Endothelial cell (in vitro differentiated cells): ENCODE measurements at places on chromosomes 7 and 10. TPM values are rescaled to one million over a fixed set of nuclear protein-coding genes. Genes with fewer than 3 reads are reported as not detected.

LIPJ gene
- not detected for total RNA-seq

NSMCE4A gene
- 78.3 TPM for total RNA-seq

- no peak for DNase-seq
Observed at GRCh38 chr7:135239263-135239662, 5.6 kb downstream of the STRA8 start.

- peak; percentile 66 for DNase-seq
Observed at GRCh38 chr10:99234041-99234790, 1.4 kb downstream of the HPSE2 start.

DNA sequence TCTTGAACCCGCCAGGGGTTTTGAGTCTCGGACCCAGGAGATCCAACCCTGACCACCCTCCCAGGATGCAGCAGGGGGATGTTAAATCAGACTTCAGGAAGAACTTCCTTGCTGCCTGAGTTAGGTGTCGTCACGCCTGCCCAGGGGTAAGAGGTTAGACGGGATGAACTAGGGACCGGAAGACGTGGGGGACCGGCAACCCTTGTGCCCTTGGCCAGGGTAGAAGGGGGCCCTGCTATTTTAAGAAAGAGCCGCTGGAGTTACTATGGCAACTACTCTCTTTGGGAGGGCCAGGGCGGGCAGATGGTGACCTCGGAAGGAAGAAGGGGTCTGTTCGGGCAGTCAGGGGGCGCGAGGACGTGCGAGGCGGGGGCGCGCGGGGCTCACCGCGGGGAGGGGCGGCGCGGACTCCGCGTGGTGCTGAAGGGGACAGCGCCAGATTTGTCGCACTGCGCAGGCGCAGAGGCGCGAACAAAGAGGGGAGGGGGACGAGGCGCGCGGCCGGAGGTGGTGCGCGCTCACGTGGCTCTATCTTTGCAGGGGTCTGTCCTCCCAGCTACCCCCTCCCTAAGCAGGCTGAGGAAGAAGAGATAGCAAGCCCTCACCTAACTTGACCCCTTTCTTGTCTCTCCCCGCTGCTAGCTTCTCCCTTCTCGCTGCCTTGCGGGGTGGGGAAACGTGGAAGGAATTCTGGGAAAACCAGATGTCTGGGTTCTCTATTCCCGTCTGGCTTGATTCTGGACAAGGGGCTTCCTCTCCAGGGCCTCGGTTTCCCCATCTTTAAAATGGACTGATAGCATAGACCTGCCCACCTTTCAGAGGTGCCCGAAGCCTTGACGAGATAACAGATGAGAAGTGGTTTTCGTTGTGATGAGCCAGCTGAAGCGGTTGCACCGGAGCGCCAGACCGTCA, 940 bp upstream of the PSD start:
- DNase-seq, result peak; percentile 77

DNA sequence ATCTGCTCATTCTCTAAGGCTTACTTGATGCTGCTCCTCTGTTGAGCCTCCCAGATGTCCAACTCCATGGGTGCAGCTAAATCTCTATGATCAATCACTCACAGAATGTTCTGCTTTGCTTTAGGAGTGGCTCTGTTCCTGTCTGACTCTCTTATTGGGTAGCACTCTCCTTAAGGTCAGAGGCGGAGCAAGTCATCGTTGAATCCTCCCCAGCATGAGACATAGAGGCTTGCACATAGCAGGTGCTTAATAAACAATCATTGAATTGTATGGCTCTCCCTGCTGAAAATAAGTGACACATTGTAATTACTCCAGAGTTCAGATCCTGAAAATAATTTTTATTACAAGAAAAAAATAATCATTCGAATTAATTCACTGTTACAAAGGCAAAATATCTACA, 69.7 kb downstream of the NPS start:
- no peak for DNase-seq

DNA sequence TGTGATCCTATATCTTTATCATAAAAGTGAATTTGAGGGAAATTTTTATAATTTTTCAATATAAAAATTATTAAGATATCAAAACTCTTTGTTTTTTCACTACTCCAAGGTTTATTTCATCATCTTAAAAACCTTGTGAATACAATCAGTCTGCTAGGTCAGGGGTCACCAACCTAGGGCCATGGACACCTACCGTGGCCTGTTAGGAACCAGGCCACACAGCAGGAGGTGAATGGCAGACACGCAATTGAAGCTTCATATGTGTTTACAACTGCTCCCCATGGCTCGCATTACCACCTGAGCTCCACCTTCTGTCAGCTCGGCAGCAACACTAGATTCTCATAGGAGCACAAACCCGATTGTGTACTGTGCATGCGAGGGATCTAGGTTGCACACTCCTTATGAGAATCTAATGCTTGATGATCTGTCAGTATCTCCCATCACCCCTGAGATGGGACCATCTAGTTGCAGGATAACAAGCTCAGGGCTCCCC, 271.2 kb upstream of the C7orf33 start:
- no peak for DNase-seq

DNA sequence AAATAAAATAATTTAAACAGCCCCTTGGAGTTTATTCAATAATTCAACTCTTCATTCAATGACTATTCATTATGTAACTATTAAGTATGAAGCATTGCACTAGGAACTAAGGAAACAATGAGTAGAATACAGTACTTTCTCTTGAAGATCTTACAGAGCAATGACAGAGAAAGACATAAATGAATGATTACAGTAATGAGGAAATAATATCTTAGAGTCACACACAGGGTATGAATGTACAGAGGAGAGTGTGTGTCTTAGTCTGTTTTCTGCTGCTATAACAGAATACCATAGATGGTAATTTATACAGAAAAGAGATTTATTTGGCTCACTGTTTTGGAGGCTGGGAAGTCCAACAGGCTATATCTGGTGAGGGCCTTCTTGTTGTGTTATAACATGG, 120.5 kb upstream of the NRBF2 start:
- DNase-seq, result no peak
